ENCODE measurements at places on chromosomes 13 and 19.

DNA sequence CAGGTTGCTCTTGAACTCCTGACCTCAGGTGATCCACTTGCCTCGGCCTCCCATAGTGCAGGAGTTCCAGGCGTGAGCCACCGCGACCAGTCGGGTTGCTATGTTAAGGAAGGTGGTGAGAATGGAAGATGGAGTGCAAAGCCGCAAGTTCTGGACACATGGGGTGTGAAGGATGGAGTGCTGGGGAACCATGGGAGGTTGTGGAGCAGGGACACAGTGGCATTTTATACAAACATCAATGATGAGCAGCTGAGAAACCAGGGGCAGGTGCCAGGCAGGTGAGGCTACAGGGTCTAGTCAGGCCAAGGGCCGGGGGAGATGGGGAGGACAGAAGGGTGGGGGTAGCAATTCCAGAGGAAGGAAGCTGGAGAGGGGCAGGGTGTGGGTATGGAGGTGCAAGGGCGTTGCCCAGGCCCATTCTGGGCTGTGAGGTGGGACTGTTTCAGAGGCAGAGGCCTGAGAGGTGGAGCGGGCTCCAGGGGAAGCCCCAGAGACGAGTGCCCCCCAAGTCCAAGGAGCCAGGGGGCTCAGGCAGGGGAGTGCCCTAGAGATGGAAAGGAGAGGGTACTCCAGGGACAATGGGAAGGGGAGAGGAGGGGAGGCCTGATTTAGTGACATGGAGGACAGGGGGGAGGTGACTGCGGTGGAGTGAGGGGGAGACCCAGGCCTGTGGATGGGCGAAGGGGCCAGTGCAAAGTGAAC lies 1.9 kb upstream of the RAX2 start:
- no peak for DNase-seq

GRCh38 chr13:90362707-90363106 lies 984.8 kb upstream of the MIR17HG start:
- peak; percentile 1 for DNase-seq

GRCh38 chr13:97344265-97345175 lies 89.4 kb upstream of the RAP2A start:
- peak; percentile 64 for DNase-seq

DNA sequence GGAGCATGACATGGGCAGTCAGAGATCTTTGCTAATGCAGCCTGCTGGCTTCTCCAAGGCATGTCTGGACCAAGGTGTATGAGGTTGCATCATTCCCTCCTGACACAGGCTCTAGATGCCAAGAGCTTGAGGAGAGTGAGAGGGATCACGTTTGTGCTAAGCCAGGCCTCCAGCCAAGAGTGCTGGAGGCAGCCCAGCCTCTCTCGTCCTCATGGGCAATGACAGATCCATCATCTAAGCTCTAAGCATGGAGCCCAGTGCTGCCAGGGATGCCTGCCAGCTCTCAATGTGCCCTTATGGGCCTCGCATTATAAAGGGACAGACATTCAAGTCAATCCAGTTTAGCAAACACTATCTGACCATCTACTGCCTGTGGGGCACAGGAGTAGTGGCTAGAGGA lies 136.3 kb upstream of the VSTM2B start:
- no peak for DNase-seq

GRCh38 chr13:59663707-59664106 lies 500.0 kb downstream of the DIAPH3 start:
- no peak for DNase-seq

DNA sequence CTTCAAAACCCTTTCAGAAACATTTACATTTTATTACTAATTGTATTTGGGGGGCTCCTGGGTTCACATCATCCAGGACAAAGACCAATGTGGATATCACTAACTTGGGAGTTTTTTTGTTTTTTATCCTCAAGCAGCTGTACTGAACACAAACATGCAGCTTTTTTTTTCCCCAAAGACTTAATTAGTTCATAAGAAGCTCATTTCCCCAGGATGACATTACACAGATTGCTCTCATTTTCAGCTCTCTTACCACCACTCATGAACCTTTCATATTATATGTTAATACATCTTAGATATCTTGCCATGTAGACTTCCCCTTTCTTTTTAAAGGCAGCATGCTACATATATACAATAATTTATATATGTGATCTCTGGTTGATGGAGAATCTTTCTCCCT lies 118.7 kb upstream of the MAB21L1 start:
- DNase-seq, result no peak

GRCh38 chr13:111316161-111316730 lies 4.2 kb upstream of the TEX29 start:
- DNase-seq, result peak; percentile 6

DNA sequence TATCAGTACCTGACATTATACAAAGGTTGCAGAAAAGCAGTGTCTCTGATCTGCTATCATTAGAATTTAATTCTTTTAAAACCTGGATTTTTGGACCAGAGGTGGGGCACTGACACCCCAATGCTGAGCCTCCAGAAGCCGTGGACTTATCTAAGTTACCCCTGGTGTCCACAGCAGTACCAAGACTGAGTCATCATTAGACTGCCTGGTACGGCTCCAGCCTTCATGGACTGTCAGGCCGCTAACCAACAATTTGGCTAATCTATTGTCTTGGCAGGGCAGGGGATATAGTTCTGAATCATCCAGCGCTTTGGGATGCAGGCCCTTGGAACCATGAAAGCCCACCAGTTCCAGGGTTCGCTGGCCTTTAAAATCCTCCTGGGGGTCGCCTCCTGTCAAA lies 78.3 kb downstream of the TSHZ3 start:
- peak; percentile 58 for DNase-seq

GRCh38 chr13:49643035-49643646 lies 14.8 kb downstream of the ARL11 start:
- DNase-seq, result no peak

DNA sequence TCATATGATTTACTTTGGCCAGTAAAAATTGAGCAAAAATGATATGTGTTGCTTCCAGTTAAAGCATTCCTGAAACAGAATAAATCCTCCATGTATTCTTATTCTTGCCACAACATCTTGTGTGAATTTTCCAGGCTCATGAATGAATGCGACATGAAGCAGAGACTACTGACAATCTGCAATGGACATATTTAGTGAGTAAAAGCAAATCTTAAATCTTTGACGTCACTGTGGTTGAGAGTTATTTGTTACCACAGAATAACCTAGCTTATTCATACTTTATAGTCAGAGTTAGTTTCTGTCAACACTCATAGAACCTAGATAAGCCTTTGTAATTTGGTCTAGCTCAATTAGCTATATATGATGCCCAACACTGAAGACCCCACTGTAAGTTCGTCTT lies 1443.1 kb downstream of the PCDH9 start:
- peak; percentile 3 for DNase-seq

DNA sequence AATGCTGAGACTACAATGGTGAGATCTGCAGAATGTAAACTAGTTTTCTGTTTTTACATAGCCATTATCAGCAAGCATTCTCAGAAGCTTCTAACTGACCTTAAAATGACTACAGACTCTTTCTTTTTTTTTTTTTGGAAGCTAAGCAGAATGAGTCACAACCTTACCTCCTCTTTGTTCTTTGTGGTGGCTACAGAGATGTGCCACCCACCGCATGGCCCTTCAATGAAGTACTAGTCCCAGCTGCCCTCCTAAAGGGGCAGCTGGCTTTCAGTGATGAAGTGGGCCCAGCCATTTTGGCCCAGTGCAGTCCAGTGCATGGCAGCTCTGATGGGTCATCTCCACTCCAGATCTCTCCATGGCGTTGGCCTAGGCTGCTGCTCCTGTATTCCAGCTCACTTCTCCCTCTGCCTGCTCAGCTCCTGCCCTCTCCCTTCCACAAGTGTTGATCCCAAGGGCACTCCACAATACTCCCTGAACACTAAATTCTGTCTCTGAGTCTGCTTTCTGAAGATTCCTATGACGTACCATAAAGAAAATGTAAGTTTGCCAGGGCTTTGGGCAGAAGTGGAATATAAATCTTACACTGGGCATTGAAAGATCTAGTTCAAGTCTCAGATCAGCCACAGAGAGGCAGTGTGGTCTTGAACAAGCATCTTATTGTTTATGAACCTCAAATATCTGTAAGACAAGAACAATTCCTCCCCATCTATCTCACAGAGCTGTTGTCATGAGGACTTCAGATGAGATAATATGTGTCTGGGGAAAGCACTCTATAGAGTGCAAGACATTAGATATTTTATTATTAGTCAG lies 85.6 kb downstream of the RXFP2 start:
- DNase-seq, result peak; percentile 71

DNA sequence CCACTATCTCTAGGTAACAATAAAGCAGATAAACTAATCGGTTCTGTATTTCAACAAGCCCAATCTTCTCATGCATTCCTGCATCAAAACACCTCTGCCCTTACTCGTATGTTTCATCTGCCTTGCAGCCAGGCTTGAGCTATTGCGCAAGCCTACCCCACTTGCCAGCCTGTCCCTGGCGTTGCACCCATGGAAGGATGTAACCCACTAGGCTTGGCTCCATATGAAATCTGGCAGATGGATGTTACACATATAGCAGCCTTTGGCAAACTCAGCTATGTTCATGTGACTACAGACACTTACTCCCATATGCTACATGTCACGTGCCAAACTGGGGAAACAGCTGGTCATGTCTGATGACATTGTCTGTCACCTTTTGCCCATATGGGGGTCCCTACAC lies 11.9 kb upstream of the ZNF549 start:
- DNase-seq, result no peak

DNA sequence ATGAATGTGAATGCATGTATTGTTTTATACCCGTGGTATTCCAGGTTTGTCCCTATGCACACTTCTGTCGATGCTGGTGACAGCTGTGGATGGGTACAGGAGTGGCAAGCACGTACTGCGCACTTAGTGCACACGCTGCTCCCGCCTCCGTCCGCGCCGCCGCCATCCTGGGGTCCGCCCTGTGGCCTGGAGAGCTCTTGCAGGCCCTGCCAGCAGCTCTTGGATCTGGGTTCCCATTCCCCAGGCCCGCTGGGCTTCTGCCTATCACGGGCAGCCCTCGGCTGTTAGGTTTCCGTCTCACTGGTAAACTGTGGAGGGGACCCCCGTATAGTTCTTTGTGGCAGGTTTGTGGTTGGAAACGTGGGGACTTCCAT lies 4.0 kb downstream of the GNA11 start:
- peak; percentile 33 for DNase-seq

- DNase-seq, result peak; percentile 31
These were observed 506.7 kb upstream of the PCDH9 start for GRCh38 chr13:67736646-67737420.

GRCh38 chr13:39378306-39378705 lies 224.7 kb downstream of the LHFPL6 start:
- DNase-seq, result no peak

DNA sequence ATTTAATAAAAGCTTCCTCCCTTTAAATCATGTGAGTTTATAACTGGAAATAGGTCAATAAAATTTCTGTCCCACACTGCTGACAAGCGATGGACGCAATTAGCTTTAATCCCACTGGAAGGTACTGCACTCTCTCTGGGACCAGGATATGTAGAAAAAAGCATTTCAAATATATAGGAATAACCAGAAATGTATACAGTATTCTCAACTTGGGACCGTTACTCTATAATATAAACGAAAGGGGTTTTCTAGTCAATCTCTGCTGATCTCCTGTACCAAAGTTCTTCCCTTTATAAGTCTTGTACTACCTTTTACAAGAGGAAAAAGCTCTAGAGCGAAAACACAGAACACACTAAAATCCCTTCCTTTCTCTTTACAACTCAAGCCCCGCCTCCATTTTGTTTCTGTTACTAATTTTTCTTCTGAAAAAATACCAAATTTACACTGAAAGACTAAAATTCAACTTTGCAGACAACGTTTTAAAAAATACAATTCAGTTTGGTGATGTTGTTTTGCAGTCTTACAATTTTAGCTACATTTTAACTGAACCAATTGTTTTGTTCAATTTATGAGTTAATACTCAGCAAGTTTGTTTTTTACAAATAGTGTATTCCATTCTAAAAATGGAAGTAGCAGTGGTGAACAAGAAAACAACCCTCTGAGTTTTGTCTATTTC lies 1.7 kb upstream of the USPL1 start:
- peak; percentile 23 for DNase-seq

GRCh38 chr19:37055330-37055729 lies 22.9 kb upstream of the ZNF420 start:
- DNase-seq, result no peak

GRCh38 chr19:4367336-4367723 lies 24.0 kb downstream of the MPND start:
- DNase-seq, result no peak

- no peak for DNase-seq
These were observed 275.3 kb downstream of the COG6 start for GRCh38 chr13:39930544-39931444.

DNA sequence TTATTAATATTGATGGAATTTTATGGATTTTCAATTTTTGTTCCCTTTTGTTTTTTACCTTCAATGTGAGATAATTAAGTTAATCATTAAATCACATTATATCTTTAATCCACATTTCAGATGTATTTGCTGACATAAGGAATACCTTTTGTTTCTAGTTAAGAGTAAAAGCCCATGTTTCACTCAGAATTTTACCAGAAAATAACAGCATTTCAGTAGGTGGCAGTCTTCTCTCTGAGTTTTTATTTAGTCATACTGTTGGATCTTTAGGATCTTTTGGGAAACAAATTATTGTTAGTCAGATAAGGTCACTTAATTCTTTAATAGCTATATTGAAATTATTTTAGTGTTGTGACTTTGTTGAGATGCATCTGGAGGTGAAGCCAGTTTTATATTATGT lies 67.9 kb downstream of the NDFIP2 start:
- DNase-seq, result peak; percentile 2

All from AG10803 (cell line).